ENCODE measurements at places on chromosomes 4 and X. TPM values are rescaled to one million over a fixed set of nuclear protein-coding genes. Genes with fewer than 3 reads are reported as not detected.

DNA sequence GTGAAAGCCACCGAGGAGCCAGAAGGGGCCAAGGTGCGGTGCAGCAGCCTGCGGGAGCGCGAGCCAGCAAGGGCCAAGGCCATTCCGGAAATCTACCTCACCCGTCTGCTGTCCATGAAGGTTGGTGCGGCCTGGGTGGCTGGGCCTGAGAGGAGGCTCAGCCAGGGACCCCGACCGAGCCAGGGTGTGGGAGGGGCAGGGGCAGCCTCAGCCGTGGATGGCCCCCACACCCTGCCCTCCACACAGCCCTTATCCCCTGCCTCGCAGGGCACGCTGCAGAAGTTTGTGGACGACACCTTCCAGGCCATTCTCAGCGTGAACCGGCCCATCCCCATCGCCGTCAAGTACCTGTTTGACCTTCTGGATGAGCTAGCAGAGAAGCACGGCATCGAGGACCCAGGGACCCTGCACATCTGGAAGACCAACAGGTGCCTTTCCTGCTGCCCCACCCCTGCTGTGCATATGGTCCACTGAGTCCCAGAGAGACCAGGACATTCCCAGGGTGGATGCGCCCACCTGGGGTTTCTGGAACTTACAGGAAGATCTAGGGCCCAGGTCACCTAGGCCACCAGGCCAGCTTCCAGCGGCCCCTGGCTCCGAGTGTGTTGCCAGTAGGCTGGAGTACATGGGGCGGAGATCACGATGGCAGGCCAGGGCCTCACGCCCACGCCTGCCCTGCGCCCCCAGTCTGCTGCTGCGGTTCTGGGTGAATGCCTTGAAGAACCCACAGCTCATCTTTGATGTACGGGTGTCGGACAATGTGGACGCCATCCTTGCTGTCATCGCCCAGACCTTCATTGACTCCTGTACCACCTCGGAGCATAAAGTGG lies 3.4 kb upstream of the SRPK3 start:
- DNase-seq: no peak

GRCh38 chr4:7719354-7720174 lies 220.1 kb downstream of the AFAP1 start:
- DNase-seq: peak; percentile 92

DNA sequence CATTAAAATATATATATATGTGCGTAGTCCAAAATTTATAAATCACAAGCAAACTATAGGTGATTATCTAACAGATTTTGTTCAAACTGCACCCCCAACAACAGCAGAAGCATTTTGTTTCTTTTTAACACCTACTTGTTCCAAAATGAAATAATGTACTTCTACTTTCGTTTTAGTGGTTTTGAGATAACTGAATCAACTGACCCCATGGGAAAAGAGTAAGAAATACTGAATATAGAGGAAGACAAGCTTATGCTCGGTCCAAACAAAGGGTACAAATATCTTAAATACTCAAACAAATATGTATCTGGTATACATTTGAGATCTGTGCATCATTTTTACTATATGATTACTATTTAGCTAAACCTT lies 22.4 kb downstream of the MAP7D3 start:
- no peak for DNase-seq

- DNase-seq: no peak
Observed at GRCh38 chrX:150047818-150048217, 109.5 kb upstream of the EOLA2 start.

- DNase-seq: no peak
Observed at GRCh38 chrX:34612036-34612435, 45.0 kb downstream of the TMEM47 start.

DNA sequence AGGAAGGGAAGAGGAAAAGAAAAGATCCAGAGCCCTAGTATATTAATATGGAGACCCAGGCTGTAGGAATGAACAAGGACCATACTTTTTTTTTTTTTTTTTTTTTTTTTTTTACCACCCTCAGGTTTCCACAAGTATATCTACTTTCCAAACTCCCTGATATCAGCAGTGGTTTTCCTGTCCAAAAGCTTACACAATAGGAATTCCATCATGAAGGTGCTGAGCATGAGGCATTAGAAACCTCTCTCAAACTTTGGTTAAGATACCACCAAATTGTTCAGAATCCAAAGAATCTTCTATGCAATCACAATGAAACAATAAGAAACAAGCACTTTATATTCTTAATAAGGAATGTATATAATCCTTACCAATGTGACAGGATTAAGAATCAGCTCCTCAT lies 26.5 kb downstream of the RPS6KA3 start:
- DNase-seq: no peak

DNA sequence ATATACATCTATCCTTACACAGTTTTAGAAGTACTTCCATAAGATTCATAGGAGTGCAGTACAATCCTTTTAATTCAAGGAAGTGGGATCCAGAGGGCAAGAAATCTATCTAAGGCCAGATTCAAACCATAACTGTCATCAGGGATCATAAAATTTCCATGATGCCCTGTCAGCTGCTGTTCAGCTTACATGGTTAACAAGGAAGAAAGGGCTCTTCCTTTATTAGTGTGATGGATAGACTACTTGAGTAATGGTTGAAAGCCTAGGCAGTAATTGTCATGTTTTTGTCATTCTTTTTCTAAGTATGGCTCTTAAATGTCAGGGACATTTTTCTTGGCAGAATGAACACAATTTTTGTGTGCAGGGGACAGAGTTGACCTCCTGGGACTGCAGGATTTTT lies 159.8 kb upstream of the CXCL13 start:
- no peak for DNase-seq

DNA sequence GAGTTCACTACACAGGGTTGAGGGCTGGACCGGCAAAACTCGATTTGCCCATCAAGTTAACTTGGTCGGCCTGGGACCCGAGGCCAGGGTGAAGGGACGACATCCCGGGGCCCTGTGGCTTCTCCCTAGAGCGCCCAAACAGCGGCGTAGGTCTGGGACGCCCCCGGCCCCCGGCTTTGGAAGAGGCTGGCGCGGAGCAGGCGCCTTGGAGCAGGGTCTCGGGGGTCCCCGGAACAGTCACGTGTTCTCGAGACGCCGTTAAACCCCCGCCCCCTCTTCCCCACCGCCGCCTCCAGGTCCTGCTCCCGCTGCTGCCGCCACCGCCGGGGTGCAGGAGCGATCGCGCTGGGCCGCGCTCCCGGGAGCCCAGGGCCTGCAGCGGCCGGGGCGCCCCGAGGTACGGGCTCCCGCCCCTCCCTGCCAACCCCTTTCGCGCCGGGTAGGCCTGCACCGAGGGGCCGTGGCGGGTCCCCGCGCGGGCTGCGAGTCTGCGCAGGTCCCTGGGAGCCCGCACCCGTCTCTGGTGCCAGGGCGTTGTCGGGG lies at the start of gene NPY5R:
Gene NPY5R (plus strand): TSS at position 289 of the 543 bp plus-strand sequence. CDS start 6,382 bp downstream, outside the sequence.
- peak; percentile 45 for DNase-seq

Gene JAKMIP1
- polyA plus RNA-seq: 42.6 TPM

Gene CSAG1
- 1.9 TPM for polyA plus RNA-seq

Gene UGT8
- polyA plus RNA-seq: 36.5 TPM

Gene SOX3
- polyA plus RNA-seq: 0.39 TPM

Gene SLC9B2
- polyA plus RNA-seq: 11.7 TPM

Gene ODAM
- not detected for polyA plus RNA-seq
